Stimulated activated CD4-positive, alpha-beta T cell treated with anti-CD3 and anti-CD28 coated beads, Interleukin-15, amount 100 ng/mL, for 1 hour (primary cell): ENCODE measurements at places on chromosomes 6 and 20.

DNA sequence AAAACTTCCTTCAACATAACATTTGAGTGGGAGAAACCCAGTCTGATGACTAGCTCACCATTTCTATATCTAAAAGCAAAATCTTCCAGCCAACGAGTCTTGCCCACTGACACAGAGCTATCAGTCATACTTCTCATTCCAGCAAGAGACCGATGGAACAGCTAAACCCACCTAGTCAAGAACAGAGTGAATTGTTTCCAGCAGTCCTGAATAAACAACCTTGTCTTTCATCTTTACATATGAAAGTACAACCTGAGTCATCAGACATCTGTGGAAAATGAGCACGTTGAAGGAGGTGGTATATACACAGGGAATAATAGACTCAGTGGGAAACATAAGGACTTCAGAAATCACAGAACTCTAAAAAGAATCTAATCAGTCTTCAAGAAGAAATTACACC, 23.8 kb downstream of the NRSN1 start:
- no peak for DNase-seq

GRCh38 chr20:48490961-48491831, 336.6 kb downstream of the PREX1 start:
- no peak for DNase-seq

DNA sequence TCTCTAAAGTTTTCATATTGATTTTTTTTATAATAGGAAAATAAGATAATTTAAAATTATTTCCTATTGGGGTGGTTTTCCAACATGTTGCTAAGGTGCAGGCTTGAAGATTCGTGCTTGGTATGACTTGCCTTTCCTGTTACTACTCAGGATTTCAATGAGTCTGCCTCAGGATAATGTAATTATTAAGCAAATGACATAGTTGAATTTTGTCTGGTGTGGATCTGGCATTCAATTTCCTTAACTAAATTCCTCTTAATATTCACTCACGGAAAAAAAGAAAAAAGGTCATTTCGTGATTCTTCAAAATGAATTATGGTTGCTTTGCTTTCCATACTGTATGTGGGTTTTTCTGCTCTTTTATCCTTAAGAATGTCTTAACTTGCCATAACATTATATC, 9.3 kb upstream of the FILIP1 start:
- no peak for DNase-seq

GRCh38 chr20:43171930-43172329, 17.8 kb downstream of the PTPRT start:
- DNase-seq, result no peak

DNA sequence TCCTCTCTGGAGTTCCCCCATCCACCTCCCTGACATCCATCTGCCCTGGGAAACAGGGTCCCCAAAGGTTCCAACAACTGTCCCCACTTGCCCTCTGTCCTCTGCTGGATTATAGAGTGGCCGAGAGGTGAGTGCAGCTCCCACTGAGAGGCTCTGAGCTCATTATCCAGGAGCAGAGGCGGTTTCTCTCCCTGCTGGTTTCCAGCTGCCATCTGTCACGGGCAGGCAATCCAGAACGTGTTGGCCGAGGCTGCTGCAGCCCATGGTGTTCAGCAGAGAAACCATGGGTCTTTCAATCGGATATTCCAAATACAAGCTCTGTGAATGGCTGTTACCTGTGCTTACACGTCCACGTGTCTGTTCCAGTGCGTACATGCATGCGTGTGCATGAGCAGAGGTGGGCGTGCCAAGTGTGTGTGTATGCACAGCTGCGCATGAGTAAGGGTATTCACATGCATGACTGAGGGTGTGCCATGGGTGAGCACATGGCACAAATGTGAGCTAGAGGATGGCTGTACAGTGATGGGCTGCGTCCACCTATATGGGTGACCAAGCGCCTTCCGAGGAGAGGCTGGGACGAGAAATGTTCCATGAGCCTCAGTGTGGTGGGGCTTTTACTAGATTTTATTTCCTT, 183.7 kb upstream of the PMEPA1 start:
- DNase-seq, result no peak

DNA sequence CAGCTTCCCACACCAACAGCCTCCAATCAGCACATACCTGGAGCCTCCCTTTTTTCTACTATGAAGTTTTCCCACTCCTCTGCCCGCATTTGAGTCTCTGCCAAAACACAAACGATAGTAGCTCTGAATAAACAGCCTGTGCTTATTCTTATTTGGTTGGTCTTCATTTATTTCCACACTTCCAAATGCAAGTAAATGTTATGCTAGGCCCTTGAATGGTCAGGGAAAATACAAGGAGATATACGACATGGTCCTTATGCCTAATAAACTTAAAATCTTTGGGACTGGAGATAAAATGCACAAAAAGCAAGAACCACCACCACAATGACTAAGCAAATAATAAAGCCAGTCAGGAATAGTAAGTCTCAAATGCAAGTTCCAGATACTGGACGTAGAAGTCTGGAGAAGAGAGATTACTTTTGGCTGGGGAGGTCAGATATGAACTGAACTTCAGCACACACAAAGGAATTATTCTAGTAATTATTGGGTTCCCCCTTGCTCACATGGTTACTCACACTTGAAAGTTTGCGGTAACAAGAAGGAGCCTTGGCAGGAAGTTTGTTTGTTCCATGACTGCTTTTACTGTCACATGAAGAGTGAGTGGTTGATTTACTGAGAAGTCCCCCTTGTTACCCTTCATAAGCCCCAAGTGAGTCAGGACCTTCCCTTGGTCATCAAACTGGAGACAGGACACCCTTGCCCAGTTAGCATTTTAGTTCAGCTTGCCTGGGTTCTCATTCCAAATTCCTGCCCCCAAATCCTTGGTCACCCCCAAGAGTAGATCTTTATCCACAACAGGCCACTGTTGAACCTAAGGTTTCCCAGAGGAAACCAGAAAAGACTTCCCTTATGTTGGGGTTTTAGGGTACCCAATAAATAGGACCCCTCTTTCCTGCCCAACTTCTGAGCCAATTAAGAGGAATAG, 511.2 kb upstream of the JARID2 start:
- DNase-seq, result no peak

- peak; percentile 15 for DNase-seq
Measured at GRCh38 chr6:548517-548916, 108.4 kb downstream of the HUS1B start.

- DNase-seq, result no peak
Measured at GRCh38 chr6:38178584-38178886, 359.0 kb downstream of the ZFAND3 start.

DNA sequence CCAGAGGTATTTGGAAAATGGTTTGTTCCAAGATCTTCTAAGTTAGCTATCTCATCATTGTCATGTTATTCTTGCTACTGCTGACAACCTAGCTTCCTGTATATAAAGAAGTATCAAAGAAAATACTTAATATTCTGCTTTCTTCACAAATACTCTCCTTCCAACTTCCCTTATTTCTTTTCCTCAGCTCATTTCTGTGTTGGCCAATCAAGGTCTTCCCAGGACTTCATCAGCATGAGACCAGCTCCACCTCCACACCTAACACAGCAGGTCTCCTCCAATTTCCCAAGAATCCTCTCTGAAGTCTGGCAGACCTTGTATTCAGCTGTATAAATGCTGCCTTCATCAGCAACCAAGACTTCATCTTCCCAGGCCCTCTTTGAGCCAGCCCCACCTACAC, 538.6 kb upstream of the JARID2 start:
- no peak for DNase-seq

GRCh38 chr6:83708546-83708969, 343 bp downstream of the SNAP91 start:
- DNase-seq, result no peak

- DNase-seq, result no peak
Measured at GRCh38 chr6:13226071-13226470, 102.3 kb downstream of the TBC1D7 start.

DNA sequence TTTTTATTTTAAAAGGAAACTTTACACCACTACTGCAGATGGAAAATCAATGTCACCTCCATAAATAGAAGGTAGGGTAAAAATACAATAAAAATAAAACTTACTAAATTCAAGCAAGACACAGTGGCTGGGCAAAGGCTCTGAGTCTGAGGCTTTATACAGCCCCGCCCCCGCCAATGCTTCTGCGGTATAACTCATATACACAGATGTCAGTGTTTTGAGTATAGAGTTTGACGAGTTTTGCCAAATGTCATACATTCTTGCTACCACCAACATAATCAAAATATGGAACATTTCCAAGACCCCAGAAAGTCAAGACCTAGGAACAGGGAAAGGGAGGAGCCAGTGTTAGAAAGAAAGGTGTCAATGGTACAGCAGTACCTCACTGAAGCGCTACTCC, 12.8 kb downstream of the NFATC2 start:
- peak; percentile 64 for DNase-seq

GRCh38 chr6:37489697-37490336, 9.9 kb downstream of the CCDC167 start:
- DNase-seq, result no peak
